C1 segment of cervical spinal cord (tissue), 14 donors: ENCODE measurements at places on chromosomes 16 and 17.

- no peak for DNase-seq
Observed at GRCh38 chr16:26413780-26414179, 652.9 kb upstream of the C16orf82 start.

DNA sequence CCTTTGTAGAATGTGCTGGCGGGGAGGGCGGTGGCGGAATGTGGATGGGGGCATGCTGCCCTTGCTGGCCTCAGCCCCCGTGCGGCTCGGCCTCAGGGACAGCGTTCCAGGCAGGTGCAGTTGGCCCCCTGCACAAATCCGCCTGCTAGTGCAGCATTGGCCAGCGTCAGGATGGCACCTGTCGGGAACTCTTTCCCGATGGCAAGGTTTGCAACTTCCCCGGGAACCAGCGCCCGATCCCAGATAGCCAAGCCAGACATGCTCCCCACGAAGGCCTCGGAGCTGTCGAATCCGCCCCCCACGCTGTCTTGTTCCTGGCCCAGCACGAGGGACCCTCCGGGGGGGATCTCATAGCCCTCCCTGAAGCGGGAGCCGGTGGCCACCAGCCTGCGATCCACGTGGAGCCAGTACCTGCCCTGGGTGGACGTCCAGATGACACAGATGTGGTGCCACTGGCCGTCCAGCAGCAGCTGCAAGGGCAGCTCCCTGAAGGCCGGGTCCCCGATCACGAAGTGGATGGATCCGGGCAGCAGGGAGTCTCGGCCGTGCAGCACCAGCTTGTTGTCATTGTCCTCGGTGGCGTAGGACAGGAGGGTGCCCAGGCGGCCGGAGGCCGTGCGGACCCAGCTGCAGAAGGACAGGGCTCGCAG lies 2.8 kb downstream of the PTX4 start:
- DNase-seq: no peak

GRCh38 chr17:15237106-15237425 lies 28.1 kb downstream of the PMP22 start:
- no peak for DNase-seq

DNA sequence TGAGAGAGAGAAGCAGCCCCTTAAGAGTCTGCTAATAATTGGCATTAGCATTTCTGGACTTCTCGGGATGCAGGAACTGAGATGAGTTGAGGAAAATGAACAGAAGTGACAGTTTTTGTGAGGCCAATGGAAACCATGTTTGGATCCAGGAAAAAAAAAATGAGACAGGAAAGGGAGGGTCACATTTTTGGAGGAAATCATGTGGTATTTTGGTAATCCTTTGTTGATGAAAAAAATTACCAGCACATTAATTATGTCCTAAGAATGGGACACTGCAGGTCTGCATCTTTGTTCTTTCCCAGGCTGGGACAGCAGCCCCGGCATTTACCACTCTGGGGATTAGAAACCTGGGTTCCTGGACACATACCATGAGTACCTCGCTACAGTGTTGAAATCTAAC lies 109.9 kb upstream of the ZFHX3 start:
- no peak for DNase-seq

- DNase-seq: no peak
Observed at GRCh38 chr17:74654742-74655141, 31.2 kb upstream of the CD300E start.

DNA sequence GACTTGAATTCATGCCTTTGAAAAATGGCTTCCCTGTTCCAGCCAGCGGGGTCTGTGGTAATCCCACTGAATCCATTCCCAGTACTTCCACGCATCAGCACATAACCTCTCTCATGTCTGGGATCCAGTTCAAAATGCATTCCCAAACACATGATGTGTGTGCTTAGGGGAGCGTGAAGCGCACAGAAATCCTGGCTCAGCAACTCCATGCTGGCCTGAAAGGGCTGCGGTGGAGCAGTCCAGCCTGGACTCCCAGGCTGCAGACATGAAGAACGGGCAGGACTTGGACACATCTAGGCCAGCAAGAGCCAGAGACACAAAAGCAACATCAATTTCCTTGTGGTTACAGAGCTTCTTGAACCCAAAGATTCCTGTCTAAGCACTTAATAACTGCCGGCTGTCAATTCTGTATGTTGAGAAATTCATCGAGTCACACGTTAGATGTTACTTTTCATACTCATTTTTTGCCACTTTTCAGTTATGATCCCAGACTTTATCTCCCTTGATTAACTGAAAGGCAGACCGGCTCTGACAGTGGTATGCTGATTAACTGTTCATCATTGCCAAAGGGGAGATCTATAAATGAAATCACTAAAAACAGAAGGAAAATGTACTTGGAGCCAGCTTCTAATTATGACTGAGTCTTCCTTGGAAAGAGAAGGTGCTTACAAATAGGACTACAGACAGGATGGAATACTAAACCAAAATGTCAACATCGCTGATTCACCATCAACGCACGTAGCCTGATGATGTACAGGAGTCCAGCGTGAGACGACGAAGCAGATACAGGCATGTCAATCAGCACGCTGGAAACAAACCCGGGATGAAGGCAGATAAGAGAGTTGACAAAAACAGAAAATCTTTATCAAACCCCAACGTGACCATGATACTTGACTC lies 23.0 kb downstream of the NSMCE1 start:
- DNase-seq: no peak

- no peak for DNase-seq
Observed at GRCh38 chr16:57690782-57691471, 3.7 kb upstream of the DRC7 start.

DNA sequence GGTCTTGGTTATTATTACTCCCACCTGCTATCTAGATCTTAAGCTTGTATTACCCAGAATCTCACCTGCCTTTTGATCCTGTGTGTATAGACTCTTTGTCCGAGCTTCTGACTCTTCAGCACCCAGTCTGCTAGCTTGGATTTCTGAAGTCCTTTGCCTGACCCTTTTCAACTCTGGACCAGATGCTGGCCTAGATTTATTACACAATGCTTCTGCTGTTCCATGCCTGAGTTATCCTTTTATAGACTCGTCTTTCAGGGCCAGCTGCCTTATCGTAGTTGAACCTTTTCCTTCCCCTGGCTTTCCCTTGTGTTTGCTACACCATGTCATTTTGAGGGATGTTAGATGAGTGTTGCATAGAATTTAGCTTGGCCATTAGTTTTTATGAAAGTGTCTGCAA lies 32.6 kb downstream of the RHOT1 start:
- DNase-seq: no peak

DNA sequence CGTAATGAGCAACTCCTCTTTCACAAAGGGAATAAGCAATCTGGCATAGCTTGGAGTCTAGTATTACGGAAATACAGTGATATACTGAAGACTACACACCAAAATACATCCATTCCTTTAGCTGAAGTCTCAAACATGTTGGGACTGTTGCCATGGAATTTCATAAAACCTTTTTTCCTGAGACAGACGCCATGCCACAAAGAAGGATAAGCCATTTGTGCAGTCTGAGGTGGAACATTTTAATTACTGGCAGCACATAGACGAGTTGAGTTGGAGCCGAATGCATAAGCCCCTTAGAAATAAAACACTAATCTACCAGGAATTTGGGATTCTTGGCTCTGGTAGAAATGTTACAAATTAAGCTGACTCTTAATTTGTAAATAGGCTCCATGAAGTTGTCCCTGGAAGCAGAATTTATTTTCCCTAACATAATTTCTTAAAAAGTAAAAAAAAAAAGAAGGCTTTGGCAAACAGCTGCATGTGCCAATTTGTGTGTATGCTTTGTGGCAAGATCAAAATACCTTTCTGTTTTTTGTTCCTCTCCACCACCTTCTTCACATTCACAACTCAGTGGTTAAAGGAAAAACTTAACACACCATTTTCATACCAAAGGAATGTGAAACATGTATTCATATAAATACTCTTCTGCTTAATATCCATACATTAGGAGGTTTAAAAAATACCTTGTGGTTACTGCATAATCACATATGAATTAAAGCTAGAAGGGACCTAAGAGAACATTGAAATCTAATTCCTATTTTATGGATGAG lies 25.5 kb downstream of the GRB7 start:
- no peak for DNase-seq

DNA sequence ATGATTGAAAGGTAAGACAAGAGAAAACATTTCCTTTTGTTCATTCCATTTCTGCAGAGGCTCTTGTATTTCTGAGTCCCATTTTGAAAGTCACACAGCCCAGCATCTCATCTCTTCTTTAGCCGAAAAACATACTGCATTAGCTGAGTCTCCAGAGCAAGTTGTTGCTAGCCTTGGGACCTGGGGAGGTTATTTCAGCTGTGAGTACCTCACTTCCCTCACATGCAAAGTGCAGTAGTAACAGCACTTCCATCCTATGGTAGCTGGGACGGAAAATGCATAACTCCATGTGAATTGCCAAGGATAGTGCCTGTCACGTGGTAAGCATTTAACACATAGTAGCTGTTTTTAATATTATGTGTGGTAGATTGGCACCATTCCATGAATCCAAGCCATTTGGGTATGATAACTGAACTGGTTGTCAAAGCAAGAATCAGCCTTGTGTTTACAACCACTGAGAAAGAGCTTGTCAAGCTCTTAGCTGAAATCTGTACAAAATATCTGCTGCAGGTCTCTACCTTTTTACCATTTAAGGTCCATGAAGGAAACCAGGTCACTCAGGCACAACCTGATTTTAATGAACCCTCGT lies 345.7 kb downstream of the CDH13 start:
- no peak for DNase-seq

DNA sequence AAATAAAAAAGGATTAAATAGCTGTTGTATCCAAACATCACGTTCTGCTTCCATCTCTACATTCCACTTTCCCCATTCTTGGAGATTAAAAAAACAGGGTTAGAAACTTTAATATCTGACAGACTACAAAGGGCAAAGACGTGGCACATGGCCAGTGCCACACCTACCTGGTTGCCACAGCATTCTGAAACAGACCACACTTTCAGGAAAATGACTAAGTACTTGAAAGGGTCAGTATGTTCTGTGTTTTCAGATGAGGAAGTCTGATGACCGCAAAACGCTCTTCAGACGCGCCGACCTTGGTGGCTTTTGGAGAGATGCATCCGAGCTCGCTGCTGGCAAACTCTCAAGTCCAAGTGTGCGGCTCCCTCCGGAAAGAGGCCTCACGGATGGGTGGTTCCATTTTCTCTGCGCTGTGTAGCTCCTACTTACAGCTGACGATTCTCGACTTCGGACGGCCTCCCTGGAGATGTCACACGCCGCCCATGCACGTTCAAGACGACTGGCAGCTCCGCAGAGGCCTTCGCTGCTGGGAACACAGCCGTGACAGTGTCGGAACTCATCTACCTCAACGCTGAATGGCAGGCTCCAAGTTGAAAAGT lies 15.5 kb downstream of the MAP1LC3B start:
- no peak for DNase-seq

DNA sequence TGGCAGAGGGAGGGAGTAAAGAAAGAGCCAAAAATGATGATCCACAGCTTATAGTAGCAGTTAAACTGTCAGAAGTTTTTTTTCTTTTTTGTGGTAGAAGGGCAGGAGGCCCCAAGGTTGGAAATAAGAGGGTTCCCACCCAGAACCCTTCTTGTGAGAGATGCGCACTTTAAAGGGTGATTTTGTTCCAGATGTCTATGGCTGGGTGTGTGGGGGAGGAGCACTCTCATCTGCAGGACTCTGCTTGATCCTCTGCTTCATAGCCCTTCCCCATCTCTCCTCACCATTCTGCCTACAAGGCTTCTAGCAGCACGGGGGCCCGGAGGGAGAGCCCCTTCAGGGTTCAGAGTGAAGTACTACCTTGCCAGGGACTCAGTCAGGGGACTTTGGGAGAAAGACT lies 6.4 kb downstream of the ATXN1L start:
- DNase-seq: no peak

DNA sequence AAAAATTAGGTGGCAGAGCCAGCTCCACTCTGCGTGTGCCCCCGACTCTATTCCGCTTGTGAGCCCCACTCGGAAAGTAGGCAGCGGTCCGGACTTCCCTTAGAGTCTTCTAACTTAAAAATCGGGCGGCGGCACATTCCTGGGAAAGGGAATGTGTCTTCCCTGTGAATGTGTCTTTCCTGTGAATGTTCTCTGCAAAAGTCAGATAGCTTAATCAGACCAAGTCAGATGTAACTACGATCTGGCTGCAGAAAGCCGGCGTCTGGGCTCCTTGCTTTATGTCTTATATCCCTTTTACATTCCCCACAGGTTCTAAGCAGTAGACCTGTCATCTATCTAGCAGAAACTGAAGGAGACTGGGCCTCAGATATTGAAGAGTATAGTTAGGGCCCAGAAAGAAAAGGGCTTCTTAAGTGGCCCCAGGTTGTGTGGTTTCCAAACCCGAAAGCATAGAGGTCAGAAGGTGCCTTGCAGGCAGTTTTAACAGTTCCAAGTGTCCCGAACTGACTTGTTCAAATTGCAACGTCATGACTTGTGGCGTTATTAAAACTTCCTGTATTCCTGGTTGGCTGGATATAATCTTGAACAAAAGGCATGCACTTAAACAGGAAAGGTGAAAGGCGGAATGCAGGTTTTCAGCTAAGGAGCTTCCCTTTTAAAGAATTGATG lies 601 bp downstream of the PHKB start:
- no peak for DNase-seq

- DNase-seq: no peak
Observed at GRCh38 chr17:9635340-9635739, 10.0 kb upstream of the USP43 start.

DNA sequence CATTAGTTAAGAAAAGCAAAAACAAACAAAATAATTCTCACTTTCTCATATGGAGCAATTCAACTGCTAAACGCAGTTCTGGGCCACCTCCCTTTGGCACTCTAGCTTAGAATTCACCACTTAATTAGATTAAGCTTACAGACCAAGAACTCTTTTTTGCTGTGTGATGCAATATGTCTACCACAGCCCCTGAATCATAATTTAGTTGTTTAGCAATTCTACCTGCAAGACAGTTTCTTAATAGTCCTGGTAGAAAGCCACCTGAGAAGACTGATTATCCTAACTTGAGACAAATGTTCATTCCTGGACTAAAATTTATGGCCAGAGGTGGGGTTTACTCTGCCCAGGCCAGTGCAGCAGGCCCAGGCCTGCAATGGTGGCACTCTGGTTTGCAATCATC lies 205.9 kb downstream of the HS3ST3A1 start:
- DNase-seq: no peak

GRCh38 chr16:8763899-8764298 lies 33.5 kb downstream of the TMEM186 start:
- DNase-seq: no peak

- no peak for DNase-seq
Observed at GRCh38 chr16:79740252-79740651, 139.7 kb upstream of the MAF start.

DNA sequence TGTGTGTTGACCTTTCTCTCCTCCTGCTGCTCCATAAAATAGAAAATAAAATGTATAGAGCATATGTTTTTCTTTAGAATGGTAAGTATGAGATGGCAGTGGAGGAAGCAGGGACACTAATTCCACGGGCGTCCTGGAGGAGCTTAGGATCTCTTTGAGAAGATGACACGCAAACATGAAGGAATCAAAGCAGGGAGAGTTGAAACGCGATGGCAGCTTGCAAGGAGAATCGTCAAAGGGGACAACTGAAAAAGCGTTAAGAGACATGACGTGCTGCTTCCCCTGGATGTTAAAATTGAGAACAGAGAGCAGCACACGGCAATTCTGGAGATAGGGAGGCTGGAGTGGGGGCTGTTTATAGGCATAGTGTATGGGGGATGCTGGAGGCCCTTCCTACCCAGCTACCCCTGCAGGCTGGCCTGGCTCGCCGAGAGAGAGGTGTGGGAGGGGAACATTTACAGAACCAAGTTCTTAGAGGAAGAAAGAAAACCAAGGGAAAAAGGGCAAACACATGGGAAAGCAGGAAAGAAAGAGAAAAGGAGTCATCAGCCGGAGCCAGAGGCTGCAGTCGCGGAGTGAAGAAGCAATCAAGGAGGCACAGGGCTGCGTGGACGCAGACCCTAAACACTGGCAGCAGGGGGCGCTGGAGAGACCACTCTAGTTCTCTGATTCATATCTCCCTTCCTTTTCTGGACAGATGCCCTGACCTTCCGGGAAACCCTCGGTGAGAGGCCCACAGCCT lies 55.8 kb downstream of the MYH13 start:
- no peak for DNase-seq
